Hippocampal formation (tissue), 2 donors: ENCODE measurements at places on chromosomes 5 and 9.

DNA sequence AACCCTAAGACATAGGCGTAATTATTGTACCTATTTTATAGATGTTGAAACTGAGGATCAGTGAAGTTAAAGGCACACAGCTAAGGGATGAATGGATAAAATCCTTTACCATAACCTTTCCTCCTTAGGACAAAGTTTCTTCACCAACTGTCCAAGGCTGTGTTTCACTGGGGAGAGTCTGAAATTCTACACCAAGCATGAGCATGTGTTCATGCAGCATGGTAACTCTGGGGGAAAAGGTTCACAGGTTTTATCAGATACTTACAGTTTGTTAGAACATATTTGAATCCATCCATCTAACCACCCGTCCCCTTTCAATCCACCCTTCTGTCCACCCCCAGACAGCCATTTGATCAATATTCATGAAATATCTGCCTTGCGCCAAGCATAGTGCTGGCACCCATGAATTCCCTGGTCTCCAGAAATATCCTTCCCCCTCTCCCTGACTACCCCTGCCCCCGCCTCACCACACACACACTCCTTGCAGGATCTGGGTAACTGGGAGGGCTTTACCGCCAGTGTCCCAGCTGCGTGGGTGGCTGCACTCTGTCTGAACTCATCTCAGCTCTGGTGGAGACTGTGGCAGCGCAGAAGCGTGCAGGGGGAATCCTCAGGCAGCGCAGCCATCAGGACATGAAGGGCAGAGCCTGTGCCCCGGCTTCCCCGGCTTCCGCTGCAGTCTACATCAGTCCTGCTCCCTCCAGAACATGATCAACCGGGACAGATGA is 6.3 kb upstream of the KCNIP1 start:
- no peak for DNase-seq

DNA sequence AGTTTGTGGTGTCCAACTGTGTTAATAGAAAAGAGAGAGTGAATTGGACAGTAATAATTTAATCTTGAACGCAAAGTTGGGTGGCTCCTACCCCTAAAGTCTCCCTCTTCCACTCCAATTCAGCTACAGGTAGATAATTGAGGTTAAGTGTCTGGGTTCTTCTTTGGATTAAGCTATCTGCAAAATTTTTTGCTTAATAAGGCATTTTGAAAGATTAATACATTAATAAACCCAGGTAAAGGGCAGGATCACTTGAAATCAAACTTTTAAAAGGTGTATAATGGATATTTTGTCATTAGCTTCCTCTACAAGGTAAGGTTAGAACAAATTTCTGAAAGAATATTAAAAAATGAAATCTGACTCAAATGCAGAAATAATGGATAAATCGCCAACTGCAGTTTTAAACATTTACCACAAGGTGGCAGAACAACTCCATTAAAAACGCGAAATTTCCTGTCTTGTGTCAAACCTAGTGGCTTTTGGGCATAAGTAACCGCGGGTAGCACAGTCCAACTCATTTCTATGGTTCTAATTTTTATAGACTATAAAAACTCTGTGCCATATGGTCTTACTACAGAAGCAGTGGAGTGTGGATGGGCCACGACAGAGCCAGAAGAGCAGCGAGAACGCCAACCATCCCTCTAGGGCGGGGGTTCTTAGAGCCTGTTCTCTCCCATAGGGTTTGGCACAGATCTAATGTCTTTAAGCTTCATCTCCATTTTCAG is 276.5 kb downstream of the ARHGEF28 start:
- peak; percentile 53 for DNase-seq

GRCh38 chr9:134783699-134784039 is 96.9 kb upstream of the FCN2 start:
- no peak for DNase-seq

GRCh38 chr5:38364825-38365224 is 106.5 kb downstream of the EGFLAM start:
- DNase-seq: no peak

DNA sequence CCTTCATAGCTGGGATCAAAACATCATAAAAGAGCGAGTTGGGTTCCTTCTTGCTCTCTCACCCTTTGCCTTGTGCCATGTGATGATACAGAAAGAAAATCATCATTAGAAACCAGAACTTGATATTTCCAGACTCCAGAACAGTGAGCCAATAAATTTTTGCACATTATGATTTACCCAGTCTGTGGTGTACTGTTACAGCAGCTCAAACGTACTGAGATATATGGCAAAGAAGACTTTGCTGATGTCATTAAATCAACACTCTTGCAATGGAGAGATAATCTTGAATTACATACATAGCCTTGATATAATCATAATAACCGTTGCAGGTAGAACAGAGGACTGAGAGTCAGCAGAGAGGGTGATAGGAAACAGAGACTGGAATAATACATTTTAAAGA is 1271.6 kb downstream of the CDH12 start:
- DNase-seq: no peak

DNA sequence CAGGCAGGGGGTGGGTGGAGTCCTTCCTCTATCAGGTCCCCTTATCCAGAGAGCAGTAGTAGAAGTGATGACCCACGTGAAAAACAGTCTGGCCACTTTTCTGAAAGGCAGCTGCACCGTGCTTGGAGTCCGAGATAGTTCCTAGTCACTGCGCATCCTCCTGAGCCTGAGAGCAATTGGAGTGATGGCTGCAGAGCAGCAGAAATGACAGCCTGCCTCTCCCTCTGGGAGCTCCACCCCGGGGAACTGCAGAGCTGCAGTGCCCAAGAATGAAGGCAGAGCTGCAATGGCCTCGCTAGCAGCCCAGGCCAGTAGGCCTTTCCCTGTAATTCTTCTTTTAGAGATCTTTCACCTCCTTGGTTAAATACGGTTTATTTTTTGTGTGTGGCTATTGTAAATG is 82.6 kb downstream of the CETN3 start:
- DNase-seq: no peak

GRCh38 chr5:115423051-115423450 is 121.5 kb downstream of the FEM1C start:
- DNase-seq: no peak

GRCh38 chr5:75601996-75602395 is 9.3 kb upstream of the ANKDD1B start:
- no peak for DNase-seq

GRCh38 chr5:124744170-124744971 is 2.1 kb downstream of the ZNF608 start:
- DNase-seq: peak; percentile 69

DNA sequence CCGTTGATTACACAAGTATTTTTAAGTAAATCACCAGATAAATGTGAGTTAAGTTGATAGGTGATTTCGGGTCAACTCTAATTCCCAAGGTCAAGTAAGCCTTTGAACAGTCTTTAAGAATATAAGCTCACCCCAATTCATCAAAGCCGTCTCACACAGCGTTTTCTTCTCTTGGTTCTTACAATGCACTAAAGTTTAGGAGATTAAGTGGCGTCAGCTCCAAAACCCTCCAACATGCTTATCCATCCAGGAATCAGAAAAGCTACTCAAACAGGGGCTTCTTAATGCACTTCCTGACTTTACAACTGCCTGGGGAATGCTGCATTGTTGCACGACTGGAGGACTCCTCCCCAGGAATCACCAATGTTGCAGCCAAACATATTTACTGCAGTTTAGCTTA is 206.2 kb upstream of the EFNA5 start:
- no peak for DNase-seq

- no peak for DNase-seq
Observed at GRCh38 chr5:120014535-120014934, 385.2 kb downstream of the FAM170A start.

- no peak for DNase-seq
Observed at GRCh38 chr9:91345978-91346377, 15.7 kb downstream of the AUH start.

GRCh38 chr9:97484134-97484533 is 17.3 kb upstream of the TMOD1 start:
- DNase-seq: peak; percentile 66

DNA sequence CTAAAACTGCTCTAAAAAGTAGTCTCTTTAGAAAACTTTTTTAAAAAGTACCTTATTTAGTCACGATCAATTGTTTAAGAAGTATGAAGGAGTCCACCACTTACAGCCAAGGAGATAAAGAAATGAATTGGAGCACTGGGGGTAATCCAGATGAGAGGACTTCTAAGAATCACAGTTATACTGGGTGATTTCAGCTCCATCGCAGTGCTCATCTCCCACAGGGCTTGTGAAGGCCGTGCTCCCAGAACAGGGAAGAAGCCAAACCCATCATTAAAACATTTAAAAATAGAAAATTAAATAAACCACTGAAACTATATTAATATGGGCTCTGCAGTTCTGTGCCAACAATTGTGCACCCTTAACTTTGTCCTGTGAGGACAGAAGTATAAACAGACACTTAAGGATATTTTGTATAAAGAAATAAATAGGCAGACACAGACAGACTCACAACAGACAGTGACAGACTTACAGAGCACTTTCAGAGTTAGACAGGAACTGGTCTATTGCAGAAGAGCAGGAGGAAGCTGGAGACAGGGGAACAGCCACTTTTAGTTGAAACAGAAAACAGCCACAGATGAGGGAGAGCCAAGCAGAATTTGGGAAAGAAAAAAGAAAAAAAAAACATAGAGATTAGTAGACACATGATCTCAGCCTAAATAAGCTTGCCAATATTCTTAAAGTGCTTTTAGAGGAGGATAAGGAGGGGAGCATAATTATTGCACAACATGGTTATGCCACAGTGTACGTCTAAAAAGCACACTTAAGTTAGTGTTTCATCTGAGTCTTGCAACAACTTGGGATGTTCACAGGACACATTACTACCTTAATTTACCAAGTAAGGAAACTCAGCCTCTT is 81.8 kb downstream of the FBXO38 start:
- no peak for DNase-seq

DNA sequence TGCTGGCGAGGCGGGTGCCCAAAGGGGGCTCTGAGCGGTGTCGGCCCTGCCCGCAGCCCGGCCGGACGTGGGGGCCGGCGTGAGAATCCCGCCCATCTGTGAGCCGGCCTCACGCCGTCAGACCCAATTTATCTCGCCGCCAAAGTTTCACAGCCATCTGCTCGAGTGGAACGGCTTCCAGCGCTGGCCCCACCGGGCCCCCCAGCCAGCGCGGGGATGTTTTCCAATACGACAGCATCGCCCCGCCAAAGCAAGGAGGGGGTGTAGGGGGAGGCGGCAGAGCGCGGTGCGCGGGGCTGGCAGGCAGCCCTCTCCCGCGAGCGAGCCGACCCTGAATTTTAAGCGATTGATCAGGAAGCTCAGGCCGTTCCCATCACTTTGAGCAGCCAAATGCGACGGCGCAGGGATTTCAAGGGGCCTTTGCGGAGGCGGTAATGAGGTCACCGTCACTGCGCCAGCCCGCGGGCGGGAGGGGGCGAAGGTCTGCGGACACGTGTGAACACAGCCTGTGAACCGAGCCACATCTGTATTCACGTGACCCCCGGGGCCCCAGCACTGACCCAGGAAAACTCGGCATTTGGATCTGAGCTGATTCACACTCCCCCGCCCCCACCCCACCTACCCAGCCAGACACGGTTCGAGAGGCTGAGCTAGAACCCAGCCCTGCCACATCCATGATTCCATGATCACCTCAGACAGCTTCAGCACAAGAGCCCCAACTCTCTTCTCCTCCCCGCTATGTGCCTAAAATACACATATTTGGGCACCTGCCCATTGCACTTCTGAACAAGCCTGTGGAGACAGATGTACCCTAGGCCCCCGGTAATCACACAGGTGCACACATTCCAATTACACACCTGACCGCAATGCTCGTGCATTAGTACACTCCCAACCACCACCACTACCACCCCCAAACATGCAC is 47.8 kb upstream of the PSD2 start:
- no peak for DNase-seq

DNA sequence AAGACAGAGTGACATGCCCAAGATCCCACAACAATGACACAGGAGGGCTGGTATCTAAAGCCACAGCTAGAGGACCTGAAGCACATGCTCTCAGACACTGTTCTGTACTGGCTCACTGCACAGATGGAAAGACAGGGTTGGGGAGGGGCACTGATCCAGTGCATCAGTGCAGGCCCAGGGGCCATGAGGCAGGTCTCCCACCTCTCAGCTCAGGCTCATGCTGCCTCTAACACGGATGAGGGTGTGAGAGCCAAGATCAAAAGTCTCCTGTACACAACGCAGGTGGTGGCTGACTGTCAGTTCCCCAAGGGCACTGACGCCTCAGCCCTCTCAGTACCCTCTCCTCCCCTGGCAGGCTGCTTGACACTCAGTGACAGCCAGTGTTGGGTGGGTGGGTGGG is 10.9 kb downstream of the RAPGEF1 start:
- DNase-seq: no peak

- no peak for DNase-seq
Observed at GRCh38 chr5:72268753-72269410, 51.2 kb downstream of the MRPS27 start.

DNA sequence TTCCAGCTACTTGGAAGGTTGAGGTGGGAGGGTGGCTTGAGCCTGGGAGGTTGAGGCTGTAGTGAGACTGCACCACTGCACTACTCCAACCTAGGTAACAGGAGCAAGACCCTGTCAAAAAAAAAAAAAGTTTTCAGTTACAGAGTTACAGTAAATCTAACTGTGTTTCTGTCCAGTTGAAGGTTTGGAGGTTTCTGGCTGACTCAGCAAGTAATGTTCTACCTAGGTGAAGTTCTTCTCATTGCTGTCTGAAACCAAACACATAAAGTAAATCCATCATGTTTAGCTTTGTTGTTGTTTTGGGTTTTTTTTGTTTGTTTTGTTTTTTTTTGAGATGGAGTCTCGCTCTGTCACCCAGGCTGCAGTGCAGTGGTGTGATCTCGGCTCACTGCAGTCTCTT is 7.9 kb upstream of the ANKHD1 start:
- DNase-seq: no peak

GRCh38 chr5:85931220-85931619 is 686.5 kb upstream of the COX7C start:
- DNase-seq: no peak

- no peak for DNase-seq
Observed at GRCh38 chr5:149432911-149433401, 53.9 kb upstream of the IL17B start.

GRCh38 chr9:113580041-113580953 is 116.8 kb downstream of the RGS3 start:
- DNase-seq: peak; percentile 27

GRCh38 chr9:116907989-116908388 is 220.9 kb downstream of the TRIM32 start:
- DNase-seq: no peak

GRCh38 chr5:16326137-16326536 is 139.5 kb downstream of the ZNF622 start:
- DNase-seq: no peak

DNA sequence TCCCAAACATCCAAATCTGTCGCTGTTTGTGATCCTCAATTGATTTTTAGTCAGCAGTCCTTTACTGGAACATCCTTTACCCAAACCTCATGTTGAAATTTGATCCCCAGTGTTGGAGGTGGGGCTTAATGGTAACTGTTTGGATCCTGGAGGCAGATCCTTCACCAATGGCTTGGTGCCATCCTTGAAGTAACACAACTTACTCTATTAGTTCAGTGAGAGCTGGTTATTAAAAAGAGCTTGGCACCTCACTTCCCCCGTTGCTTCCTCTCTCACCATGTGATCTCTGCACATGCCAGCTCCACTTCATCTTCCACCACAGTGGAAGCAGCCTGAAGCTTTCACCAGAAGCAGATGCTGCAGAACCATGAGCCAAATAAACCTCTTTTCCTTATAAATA is 40.3 kb downstream of the DNAJB5 start:
- no peak for DNase-seq

GRCh38 chr5:168740811-168741213 is 161.6 kb upstream of the PANK3 start:
- DNase-seq: no peak
